Subcutaneous preadipocyte (primary cell): ENCODE measurements at places on chromosomes 2 and 18. TPM values are rescaled to one million over a fixed set of nuclear protein-coding genes. Genes with fewer than 3 reads are reported as not detected.

DSEL gene
- total RNA-seq, result 71.7 and 119 TPM in 2 replicates

DSC3 gene
- total RNA-seq, result under 0.01 TPM in 1 of 2 replicates, not detected in the other

SPP2 gene
- not detected in 2 replicates for total RNA-seq

CCDC68 gene
- 1.5 and 2.0 TPM in 2 replicates for total RNA-seq

RSAD2 gene
- 0.37 and 0.39 TPM in 2 replicates for total RNA-seq

RNF125 gene
- 1.8 and 2.3 TPM in 2 replicates for total RNA-seq

FIGLA gene
- total RNA-seq, result not detected in 2 replicates

SLC16A14 gene
- total RNA-seq, result under 0.01 and 0.20 TPM in 2 replicates

CHST9 gene
- total RNA-seq, result not detected in 2 replicates

FOXD4L1 gene
- total RNA-seq, result under 0.01 TPM in 1 of 2 replicates, not detected in the other

REEP1 gene
- total RNA-seq, result under 0.01 and 0.20 TPM in 2 replicates

TGFA gene
- total RNA-seq, result not detected in 2 replicates
